Fibroblast of skin of left quadriceps (primary cell): ENCODE measurements at places on chromosomes 1 and 21.

GRCh38 chr1:27928216-27928954 lies 6.4 kb upstream of the SMPDL3B start:
- no peak for DNase-seq

GRCh38 chr1:10717296-10718082 lies 79.0 kb downstream of the CASZ1 start:
- DNase-seq: no peak

DNA sequence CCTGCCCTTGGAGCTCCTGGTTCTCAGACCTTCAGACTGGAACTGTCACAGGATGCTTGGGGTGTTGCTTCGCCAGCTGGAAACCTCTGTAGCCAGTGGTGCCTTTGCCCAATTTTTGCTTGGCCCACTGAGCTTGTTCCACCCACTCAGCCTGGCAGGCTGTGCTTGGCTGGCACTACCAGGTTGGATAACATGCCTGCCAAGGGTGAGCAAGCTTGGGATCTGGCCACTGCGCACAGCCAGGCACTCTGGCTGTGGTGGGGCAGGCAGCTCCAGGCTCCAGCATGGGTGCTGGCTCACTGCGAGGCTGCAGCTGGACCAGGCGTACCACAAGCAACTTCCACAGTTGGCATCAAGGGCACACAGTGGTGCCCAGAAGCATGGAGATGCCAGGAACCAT lies 967.8 kb upstream of the NCAM2 start:
- no peak for DNase-seq

DNA sequence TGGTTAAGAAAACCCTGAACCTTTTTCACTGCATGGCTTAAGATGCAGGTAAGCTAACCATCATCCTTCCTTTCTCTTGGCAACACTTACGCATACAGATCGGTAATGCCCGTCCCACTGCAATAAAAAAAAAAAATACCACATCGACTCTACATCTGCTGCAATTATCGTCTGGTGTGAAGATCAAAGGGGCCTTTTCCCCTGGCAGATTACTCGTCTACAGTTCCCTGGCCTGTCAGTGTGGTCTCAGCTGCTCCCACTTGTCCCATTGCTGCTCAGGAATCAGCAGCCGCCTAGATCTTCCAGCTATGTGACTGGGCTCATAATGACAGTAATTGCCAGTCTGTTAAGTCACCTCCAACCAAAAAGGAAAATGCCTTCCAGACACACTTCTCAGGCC lies 133.1 kb downstream of the SETD4 start:
- DNase-seq: no peak

DNA sequence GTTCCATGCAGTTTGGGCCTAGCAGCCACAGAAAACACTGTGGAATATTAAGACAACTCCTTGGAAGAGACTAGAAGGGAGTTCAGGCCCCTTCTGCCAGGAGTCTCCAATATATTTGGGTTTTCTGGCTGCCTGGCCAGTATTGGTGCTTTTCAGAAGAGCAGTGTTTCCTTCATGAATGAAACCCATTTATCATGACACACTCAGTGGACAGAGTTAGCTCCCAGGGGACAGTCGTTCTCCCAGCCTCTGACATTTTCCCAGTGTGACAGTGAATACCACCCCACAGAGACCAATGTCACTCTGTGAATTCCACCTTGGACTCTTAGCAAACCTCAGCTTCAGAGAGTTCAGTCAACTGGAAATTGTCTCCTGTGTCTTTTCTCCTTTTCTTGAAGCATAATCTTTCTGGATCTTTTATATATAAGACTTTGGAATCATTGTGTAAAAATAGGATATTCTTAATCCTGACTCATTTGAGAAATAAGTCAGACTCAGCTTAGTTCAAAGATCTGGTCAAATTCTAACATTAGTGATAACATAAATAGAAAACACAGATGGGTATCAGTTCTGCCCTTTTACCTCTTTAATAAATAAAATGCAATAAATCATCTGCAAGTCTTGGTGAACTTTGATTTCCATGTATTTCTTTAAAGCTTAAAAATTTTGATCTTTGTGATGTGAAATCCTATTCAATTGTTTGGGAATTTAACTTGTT lies 40.4 kb downstream of the GNG12 start:
- no peak for DNase-seq

DNA sequence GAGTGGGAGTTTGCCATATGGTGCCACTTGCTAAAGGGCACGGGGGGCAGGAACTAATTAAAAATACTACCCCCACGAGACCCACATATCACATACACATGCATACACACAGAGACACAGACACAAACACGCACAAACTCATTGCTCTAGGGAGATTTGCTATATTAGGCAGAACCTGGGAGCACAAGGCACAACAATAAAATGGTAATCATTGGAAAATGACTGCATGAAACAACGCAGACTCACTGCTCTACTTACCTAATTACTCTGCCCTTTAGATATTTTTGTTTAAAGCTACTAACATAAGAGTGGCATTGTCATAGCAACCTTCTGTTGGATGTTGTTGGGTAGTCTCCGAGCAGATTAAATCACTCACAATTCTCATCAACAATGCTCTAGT lies 20.3 kb upstream of the RGS4 start:
- no peak for DNase-seq

GRCh38 chr1:181383695-181384094 lies 99.6 kb upstream of the CACNA1E start:
- DNase-seq: no peak

- no peak for DNase-seq
Observed at GRCh38 chr21:46057710-46058241, 40.1 kb upstream of the COL6A2 start.

DNA sequence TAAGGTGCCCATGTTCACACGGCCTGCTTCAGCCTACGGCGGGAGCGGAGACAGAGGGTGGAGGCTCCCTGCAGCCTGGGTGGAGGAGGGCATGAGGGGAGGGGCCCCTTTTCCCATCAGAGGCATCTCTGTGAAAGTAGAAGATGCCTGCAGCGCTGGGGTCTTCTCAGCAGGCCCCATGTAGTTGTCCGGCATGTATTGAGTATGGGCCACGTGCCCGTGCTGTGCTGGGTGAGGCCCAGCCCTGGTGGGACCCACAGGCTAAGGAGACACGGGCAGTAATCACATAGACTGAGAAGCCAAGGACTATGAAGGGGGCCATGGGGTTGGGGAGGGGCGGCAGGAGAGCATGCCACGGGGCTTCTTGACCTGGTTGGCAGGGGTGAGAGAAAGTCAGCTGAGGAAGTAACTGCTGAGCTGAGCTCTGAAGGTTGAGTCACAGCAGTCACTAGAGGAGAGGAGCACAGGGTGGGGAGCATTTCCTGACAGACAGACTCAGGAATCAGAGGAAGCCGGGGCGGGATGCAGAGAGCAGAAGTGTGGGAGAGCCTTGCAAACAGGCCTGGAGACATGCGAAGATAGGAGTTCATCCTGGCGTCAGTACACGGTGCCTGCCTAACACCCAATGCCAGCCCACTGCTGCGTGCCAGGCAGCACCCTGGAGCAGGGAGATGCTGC lies 21.6 kb downstream of the PSEN2 start:
- DNase-seq: no peak

DNA sequence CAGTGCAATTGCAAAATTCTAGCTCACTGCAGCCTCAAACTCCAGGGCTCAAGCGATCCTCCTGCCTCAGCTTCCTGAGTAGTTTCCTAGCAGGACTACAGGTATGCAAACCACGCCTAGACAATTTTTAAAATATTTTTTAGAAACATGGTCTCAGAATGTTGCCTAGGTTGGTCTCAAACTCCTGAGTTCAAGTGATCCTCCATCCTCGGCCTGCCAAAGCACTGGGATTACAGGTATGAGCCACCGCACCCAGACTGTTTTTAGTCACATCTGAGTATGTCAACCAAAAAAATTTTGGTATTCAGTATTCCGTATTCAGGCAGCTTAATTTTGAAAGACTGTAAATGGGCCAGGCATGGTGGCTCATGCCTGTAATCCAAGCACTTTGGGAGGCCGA lies 11.2 kb downstream of the TARBP1 start:
- no peak for DNase-seq

DNA sequence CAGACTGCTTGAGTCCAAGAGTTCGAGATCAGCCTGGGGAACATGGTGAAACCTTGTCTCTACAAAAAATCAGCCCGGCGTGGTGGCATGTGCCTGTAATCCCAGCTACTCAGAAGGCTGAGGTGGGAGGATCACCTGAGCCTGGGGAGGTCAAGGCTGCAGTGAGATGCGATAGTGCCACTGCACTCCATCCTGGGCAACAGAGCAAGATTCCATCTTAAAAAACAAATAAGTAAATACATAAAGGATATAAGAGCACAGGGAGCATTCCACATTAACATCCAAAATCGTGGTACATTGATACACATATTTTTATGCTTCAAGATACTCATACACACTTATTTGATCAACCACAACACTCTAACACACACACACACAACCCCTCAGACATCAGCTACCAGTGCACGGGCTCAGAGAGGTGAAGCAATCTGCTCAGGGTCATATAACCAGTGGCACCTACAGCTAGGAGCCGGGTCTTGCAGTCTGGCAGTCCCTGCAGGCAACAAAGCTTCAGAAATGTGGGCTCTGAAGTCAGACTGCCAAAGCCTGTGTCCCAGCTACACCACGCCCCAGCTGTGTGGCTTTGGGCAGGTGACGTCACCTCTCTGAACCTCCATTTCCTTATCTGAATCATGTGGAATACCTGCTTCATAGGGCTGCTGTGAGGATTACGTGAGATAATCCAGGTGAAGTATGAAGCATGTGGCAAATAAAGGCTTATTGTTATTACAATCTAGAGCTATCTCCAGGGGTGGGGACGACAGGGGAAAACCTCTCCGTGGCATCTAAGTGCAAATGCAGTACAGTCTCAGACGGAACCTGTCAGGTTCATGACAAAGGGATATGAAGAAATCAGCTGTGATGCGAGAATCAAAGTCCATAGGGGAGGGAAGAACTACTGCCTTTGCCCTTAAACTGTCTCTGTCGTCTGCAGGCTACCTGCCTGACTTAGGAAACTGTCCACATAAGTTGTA lies 4.8 kb upstream of the CRYBG2 start:
- DNase-seq: no peak

- no peak for DNase-seq
Observed at GRCh38 chr1:229452956-229453801, 19.3 kb upstream of the ACTA1 start.

GRCh38 chr1:178629252-178630154 lies 95.5 kb upstream of the RALGPS2 start:
- DNase-seq: peak; percentile 54

DNA sequence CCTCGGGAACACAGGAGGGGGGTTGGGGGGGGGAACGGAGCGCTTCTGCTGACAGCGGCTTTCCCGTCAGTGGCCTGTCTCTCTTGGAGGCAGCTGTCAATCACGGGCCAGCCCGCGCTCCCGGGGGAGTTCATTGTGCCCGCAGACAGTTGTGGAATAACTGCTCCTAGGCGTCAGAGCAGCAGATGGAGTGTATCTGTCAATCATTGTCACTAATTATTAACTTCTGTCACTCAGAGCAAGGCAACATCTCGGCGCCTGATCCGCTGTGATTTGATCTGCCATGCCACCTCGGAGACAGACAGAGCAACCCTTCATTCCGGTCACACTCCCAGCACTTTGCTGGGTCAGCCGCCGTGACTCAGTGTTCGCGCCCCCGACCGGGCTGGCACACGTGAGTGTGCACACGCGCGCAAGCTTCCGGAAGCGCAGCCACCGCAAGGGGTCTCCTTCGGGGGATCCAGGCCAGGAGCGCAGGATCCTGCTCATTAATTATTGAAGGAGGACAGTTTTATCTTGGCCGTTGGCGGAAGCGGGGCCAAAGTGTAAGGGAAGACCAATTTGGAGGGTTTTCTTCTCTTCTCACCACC lies 75.8 kb downstream of the RRAGC start:
- DNase-seq: no peak

DNA sequence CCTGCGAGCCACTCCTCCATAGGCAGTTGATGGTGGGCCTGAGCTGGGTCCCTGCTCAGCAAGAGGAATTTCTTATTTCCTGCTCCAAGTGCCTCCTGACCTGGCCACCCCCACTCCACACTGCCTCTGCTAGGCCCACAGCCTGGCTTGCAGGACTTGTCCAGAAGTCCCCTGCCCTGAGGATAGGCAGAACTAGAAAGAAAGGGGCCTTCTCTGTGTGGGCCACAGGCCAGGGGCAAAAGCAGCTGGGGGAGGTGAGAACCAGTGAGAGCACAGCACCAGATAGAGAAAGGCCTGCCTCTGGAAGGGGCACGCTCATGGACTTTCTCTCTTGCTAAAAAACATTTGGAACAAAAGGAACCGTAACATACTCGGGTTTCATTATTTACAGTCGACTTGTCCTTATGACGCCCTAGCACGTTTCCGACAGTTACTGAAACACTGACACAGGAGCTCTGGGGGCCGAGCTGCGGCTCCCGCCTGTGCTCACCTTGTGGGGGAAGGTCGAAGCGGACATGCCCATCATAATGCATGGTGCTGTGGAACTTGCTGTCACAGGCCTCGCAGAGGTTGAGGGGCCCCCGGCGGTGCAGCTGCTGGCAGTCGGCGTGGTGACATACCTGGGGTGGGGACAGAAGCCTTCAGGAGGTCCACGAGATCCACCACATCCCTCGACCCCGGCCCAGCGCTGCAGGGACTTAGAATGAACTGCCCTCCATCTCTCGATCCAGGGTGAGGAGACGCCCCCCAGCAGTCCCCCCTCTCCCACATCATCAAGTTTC lies 11.3 kb upstream of the TNFRSF25 start:
- no peak for DNase-seq

- no peak for DNase-seq
Observed at GRCh38 chr1:161834967-161835550, 68.9 kb downstream of the ATF6 start.

- no peak for DNase-seq
Observed at GRCh38 chr1:33698361-33699035, 165.4 kb upstream of the HMGB4 start.

GRCh38 chr1:150985179-150985825 lies 3.2 kb downstream of the ANXA9 start:
- no peak for DNase-seq

DNA sequence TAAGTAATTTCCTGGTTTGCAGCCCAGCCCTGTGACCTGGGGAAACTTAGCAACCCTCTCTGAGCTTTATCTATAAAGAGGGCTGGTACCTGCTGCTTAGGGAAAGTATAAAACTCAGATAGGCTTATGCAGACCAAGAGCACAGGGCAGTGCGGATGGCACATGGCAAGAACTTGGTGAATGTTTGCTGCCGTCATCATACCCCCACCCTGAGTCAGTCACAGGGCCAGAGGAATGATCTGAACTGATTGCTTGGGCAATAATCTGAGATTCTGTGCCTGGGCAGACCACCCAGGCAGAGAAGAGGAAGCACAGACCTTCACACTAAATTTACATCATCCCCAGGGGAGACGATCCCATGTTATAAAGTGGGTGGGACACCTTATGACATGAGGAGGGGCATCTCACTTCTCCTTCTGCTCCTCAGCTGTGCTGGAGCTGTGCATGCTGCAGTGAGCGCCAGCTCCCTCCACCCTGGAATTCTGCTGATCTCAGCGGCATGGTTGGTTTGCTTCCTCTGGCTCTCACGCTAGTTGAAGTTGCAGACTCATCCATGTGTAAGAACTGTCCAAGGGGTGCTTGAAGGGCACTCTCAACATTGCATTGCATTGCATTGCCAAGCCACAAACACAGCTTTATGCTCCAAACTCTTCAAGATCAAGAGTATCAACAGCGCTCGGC lies 197.1 kb downstream of the AJAP1 start:
- DNase-seq: no peak

GRCh38 chr21:35932232-35932911 lies 128.0 kb downstream of the SETD4 start:
- peak; percentile 85 for DNase-seq
